Spinal cord (tissue), 10 donors: ENCODE measurements at places on chromosomes 2 and 18.

DNA sequence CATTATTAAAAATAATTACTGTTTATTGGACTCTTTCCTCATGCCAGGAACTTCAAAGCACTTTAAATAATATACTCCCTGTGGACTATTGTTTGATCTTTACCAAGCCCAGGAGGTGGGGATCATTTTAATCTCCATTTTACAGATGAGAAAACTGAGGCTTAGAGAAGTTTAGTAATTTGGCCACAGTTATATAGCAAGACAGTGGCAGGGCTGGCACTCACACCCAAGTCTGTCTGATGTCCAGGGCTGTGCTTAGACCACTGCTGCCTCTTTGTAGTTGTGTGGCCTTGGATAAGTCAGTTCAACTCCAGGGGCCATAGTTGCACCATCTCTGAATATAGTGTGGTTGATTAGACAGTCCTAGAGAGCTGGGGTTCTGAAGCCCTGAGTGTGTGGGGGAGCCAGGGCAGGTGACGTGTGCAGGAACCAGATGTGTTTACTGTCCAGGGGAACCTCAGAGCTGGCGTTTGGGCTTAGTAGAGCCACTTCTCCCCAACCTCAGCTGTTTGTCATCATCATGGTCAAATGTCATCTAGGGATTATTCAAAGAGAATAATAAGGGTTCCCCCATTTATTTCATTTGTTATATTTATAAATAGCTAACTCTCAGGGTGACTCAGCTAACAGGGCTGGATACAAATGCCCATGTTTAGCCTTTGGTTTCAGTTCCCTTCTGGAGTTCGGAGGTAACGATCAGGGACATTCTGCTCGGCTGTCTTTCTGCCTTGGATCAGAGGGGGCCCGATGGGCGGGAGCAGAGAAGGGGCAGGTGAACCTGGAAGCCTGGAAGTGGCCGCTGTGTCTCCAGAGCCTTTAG, 68.0 kb downstream of the BOLA3 start:
- no peak for DNase-seq

- no peak for DNase-seq
These were observed 552.0 kb upstream of the NRP2 start for GRCh38 chr2:205130111-205130829.

GRCh38 chr2:240904216-240905175, 1.6 kb upstream of the CROCC2 start:
- DNase-seq = no peak

DNA sequence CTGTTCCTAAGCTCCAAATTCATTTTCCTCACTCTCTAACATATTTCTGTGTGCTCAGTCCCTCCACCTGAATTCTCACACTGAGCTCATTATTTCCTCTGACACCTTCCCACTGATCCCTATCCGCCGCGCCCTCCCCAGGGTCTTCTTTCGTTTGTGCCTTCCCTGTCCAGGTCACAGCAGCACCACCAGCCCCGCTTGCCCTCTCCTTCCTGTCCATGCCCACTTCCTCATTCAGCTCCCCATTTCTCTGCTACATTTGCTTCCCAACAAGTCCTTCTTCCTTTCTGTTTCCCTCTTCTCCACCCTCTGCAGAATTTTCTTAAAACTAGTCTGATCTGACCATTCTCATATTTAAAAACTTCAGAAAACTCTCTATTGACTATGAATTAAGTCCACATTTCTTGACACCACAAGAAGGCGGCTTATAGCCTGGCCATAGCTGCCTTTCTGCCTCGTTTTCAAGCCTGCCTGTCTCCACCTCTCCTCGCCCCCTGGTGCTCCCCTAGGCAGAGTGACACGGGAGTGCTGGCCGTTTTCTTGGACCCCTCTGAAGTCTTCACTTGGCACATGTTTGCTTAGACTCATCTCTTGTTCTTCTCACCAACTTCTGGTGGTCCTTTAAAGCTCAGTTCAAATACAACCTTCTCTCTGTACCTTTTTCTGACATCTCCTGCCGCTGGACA, 138.7 kb upstream of the BOD1L2 start:
- no peak for DNase-seq

DNA sequence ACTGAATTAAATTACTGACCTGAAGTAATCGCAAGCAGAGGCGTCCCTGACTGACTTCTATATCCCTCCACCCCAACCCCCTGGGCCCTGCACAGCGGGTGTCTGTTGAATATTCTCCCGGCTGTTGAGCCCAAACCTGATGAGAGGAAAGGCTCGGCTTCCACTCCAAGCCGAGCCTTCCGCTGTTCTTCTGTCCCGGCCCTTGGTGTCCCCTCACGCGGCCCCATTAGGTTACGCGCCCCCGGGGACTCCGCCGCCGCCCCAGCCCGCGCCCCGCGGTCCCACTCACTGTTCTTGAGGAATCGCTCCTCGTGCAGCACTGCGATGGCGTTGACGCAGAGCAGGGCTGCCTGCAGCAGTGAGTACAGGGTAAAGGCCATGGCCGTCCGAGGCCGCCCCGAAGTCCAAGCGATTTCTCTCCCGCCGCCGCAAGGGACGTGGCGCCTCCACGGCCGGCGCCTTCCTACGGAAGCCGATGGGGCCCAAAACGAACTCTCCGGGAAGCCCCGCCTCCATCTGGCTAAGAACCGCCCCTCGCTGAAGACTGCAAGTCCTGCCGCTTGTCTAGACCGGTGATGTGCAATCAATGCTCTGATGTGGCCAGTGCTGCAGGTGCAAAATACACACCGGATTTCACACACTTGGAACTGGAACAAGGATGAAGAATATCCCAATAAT, at the start of gene IER3IP1:
Gene IER3IP1 (minus strand): TSS at position 467 of the 678 bp plus-strand sequence. CDS start 87 bp downstream, at position 380.
- DNase-seq = peak; percentile 70

DNA sequence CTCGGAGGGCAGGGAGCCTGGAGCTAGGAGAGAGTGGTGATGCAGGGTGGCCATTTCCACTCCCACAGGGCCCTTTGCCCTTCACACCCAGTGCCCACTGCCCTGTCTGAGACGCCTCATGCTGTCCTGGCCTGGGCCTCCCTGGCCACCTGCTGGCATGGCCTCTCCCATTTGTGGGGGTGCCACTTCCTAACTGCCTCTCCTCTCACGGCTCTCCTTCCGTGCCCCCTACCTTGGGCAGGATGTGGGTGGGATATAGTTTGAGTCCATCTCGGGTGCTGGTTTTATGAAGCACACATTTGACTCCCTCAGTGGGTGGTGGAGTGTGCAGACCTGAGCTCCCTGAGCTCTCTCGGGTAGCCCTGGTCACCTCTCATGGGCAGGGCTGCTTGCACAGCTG, 46.0 kb downstream of the DGKD start:
- no peak for DNase-seq

GRCh38 chr18:50675043-50675442, 115.2 kb downstream of the MAPK4 start:
- no peak for DNase-seq

DNA sequence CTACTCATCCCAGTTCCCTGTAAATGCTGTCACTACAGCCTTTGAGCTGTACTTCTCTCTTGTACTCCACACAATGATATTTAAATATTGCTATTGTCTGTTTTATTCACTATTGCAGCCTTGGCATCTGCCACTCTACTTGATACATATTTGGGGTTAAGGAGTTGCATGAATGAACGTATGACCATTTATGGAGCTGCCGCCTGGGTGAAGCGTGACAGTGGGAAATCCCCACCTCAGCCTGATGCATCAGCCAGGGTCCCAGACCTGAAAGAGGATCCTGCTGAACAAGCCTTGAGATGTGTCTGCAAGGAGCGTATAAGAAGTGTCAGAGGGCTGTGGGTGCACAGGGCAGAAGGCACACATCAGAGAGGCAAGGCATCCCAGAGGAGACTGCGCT, 39.1 kb downstream of the MRPL35 start:
- no peak for DNase-seq

- no peak for DNase-seq
These were observed 265.8 kb downstream of the TNS1 start for GRCh38 chr2:217736776-217737550.

DNA sequence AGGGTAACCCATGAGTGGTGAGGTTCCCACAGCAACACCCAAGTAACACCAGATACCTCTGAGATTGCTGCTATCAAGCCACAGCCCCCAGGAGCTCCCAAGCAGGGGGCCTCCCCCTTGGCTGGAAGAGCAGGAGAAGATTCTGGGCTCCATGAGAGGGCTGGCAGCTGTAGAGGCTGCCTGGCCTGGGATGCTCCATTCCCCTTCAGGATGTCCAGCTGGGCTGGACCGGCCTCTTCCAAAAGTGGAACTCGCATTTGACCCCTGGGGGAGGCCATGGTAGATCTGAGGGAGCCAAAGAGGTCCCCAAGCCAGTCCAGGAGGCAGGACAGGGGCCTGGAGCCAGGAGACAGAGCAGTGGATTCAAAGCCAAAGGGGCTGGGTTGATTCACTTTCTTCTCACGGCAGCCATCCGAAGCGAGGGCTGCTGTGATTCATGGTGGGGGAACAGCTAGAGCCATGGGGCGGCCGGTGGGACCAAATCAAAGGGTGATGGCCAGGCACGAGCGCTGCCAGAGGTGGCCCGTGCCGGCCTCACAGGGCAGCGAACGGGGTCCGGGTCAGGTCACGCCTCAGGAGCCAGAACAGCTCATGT, 95.3 kb upstream of the ID2 start:
- no peak for DNase-seq

GRCh38 chr18:5879479-5879882, 15.8 kb downstream of the TMEM200C start:
- DNase-seq = no peak

DNA sequence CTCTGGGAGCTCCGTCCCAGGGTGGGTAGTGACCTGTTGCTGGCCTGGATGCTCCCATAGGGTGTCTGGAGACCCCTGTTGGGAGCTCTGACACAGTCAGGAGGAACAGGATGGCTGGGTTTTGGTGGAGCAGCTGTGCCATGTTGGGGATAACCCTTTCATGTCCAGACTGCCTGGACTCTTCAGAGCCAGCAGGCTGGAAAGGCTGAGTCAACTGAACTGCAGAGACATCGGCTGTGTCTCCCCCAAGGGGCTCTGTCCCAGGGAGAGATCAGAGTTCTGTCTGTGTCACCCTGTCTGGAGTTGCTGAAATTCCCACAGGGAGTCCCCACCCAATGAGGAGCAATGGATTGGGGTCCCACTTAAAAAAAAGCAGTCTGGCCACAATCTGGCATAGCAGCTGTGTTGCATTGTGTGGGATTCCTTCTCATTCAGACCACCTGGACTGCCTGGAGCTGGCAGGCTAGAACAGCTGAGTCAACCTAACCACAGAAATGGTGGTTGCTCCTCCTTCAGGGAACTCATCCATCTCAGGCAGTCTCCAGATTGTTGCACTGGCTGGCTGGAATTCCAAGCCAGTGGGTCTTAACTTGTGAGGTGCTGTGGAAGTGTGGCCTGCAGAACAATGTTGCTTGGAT, 37.2 kb downstream of the AGPS start:
- no peak for DNase-seq

DNA sequence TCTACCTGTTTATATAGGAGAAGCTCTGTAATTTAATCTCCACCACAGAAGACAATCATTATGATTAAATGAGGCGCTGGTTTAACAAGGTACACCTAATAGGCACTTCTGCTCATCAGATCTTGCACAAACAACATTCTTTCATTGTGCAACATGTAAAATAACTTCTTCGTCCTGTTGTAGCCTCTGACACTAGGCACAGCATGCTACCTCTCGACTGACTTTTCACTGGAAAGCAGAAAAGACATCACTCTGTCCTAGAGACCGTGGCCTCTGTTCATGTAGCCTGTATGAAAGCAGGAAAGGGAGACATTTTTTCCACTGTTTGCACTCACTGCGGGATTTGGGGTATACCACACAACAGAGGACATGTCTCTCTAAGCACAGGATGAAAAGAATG, 316.5 kb downstream of the IRS1 start:
- no peak for DNase-seq

DNA sequence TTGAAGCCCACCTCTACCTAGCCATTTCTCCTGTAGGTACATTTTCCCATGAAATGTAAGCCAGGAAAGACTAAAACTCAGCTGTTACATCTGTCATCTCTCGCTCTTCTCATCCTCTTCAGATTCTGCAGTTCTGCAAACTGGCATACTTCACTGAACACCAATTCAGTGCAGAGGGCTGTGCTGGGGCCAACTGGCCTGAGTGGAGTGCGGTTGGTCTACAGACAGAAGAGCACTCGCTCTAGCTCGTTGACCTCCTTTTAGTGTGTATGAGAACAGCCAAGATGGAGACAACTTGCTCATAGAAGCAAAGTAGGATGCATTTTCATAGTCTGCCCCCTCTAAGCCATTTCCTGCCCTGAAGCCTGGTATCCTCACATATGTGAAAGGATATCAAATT, 862.6 kb downstream of the BCL11A start:
- no peak for DNase-seq

DNA sequence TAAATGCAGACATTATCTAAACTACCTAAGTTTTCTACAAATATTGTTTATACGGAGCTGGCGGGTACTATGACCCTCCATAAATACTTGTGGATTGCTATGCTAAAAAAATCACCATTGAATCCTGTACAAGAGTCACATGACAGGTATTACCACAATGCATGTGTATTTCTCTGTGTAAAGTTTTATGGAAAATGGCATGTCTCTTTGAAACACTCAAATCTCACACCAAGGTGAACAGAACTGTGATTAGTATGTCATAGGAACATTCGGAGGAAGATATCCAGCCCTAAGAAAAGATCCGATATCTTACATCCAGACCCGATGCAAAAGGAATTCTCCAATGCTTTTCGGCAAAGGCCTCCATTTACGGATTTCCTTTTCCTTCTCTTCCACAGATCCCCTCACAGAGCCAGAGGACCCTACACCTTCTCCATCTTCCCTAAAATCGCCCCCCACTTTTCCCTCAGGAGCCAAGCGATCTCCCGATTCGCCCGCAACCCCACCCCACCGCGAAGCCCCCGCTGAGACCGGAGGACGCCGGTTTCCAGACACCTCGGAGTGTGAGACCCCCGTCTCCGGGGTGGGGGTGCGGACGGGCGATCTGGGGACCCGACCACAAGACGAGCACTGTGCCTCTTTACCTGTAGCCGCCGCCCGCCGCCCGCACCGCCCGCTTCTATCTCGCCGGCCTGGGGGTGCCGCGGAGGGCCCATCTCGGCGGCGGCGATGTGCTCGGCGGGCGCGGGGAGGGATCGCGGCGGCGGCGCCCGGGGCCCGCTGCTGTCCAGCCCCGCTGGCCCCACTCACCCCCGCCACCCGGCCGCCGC, 1.2 kb downstream of the SAP130 start:
- no peak for DNase-seq
